Hindlimb muscle (tissue), 1 donor: ENCODE measurements at places on chromosomes 16 and 17. TPM values are rescaled to one million over a fixed set of nuclear protein-coding genes. Genes with fewer than 3 reads are reported as not detected.

CORO7 gene
- polyA plus RNA-seq: 26.1 TPM

KRT28 gene
- polyA plus RNA-seq: not detected

SLFN14 gene
- 0.19 TPM for polyA plus RNA-seq

KRTAP3-1 gene
- not detected for polyA plus RNA-seq

RPA1 gene
- 40.3 TPM for polyA plus RNA-seq

ORC6 gene
- polyA plus RNA-seq: 8.1 TPM
